ENCODE measurements at places on chromosomes 2 and 18.

DNA sequence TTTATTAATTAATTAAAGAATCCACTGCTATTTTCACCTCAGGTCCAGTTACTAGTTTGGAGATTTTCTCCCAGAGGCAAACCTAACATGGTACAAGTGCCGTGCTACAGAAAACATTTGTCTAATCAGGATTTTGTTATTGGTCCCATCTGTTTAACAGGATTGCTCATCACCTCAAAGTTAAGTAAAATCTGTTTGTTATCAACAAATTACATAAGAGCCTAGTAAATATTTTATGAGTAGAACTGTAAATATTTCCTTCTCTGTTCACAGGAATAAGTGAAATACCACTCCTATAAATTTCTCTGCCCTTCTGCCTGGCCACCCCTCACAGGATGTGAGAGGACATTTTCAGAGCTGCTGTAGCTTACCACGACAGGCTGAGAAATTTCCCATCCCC is 200.2 kb downstream of the RAD51AP2 start:
- DNase-seq = no peak

DNA sequence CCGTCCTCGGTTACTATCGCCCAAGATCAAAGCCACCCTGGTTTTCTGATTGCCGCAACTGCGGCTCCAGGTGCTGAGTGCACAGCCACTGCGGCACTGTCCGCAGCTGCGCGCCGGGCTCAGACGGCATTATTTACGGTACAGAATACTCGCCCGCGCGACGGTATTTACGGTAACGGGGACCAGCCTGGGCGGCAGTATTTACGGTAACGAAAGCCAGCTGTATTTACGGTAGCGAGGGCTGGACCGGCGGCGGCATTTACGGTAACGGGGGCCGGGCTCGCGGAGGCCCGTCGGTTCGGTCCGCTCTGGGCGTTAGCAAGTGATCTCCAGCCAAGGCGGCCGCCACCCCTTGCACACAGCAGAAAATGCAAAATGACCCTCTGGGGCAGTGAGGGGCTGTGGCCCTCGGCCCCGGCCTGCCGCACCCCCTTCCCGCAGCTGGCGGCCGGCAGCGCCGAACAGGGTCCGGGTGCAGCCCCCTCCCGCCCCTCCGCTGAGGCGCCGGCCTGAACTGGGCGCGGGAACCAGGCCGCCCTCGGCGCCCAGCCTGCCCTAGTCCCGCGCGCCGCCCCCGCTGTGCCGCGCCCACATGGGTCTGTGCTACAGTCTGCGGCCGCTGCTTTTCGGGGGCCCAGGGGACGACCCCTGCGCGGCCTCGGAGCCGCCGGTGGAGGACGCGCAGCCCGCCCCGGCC is at the start of gene GNAL:
TSS of gene GNAL (plus strand) at position 293 of the 697 bp plus-strand sequence. CDS start at position 593, 300 bp downstream.
- DNase-seq = peak; percentile 77

- no peak for DNase-seq
These were observed 389.6 kb downstream of the TGIF1 start for GRCh38 chr18:3839581-3839981.

GRCh38 chr18:49612515-49613033 is 50.7 kb downstream of the LIPG start:
- peak; percentile 41 for DNase-seq

GRCh38 chr18:23135550-23136325 is 453 bp downstream of the CABLES1 start:
- DNase-seq = peak; percentile 55

DNA sequence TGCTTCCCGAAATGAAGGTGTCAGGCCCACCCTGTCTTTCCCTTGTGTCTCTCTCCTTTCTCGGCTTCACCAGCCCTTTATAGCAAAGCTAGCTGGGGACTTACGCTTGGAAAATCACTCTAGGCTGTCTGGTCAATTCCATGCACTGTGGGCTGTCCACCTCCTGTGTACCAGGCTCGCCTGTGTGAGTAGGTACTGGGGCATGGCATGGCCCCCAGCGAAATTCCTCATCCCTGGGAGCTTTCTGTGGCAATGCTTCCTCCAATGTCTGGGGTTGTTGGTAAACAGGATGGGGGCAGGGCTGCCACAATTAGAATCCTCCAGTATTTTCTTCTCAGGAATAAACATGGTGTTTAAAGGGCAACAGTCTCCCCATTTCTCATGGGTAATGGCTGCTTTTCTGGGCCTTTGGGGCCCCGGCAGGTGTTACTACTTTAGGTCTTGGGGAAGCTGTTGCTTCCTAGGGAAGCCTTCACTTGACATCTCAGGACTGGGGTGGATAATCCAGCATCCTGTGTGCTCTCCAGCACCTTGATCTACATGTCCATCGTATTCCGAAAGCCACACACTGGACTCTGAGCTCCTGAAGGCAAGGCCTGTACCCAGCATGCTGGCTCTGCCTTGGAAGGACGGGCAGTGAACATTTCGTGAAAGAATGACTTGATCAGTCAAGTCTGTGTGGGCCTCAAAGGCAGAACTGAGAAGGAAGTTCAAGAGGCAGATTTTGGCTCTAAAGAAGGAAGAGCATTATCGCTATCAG is 21.1 kb downstream of the RHOB start:
- DNase-seq = no peak

DNA sequence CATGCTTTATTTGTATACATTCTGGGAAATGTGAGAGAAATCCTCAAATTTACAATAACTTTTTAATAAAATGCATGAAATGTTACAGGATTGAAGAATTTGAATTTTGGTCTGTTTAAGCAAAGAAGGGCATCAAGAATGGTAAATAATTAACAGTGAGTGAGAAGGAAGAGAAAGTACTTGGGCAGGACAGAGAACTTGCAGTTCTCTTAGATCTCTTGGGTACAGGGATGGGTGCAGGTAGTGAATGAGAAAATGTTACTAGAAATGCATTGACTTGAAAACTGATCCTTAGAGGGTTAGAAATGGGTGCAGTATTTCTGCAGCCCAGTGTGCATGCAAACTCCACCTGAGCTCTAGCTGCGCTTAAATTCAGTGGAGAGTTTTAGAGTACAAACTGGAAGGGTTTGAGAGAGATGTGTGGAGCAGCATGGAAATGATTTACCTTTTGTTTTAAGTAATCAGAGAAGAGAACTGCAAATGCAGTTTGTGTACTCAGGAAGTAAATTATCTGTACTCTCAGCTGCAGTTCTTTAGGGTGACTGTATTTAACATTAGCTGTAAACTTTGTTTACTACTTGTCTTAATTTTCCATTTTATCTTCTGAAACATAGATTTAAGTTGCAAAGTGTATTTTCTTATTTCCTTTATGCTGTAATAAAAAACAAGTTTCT is 51.0 kb upstream of the RAB27B start:
- DNase-seq = no peak

GRCh38 chr2:235599596-235600338 is 105.9 kb downstream of the AGAP1 start:
- no peak for DNase-seq

GRCh38 chr2:235594041-235594440 is 100.2 kb downstream of the AGAP1 start:
- peak; percentile 49 for DNase-seq

DNA sequence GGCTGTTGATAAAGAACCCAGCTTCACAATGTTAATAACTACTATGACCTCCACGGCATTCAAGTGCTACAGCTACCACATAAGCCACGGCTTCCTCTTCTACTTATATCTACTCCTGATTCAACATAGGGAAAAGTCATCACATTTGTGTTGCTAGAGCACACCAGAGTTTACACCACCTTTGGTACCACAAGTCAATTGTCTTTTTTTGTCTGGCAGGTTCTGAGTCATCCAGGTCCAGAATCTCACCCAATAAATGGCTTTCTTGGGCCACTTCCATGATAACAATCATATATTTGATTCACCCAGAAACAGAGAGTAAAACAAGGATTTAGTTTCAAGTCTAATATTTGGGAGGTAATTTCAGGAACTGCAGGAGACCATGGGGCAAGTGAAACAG is 480.2 kb downstream of the TMX3 start:
- DNase-seq = no peak

DNA sequence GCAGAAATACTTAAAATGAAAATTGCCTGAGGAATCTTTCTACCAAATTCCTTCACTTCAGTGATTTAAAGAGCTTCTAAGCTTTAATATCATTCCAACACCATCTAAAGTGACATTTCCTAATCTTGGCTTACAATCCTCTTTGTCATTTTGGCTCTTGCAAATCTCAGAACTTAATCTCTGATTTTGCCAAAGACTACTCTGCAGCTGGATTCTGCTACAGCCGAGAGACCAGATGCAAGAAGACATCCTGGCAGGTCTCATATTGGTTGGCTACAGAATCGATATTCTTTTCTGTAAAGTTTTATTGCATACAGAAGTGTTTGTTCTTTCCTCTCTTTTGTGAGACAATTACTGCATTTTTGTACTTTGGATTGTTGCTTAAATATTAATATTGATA is 716.5 kb upstream of the LRATD1 start:
- DNase-seq = no peak

- no peak for DNase-seq
These were observed 893.2 kb upstream of the CRIM1 start for GRCh38 chr2:35462226-35462998.

DNA sequence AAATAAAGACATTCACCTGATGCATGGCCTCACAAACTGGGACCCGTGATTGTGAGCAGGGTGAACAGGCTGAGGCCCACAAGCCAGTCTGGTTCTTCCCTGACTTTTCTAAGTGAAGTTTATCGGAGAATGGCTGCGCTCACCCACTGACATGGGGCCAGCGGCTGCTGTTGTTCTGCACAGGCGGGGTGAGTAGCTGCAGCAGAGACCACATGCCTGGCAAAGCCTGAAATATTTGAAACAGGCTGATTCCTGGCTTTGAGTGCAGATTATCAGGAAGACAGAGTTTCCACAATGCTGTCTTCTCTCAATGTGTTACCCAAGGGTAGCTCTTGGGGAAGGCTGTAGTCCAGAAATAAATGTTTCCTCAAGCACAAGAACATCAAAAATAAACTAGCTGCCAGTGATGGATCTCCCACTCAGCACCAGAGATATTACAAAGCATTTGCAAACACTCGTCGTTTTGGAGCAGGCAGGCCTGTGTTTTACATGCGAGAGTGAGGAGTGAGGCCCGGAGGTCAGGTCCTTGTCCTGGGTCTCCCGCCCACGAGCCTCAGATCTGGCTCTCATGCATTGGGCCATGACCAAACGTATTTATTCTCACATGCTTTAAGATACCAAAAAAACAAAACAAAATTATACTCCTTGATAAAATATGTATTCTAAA is 647.1 kb downstream of the GALR1 start:
- DNase-seq = no peak

DNA sequence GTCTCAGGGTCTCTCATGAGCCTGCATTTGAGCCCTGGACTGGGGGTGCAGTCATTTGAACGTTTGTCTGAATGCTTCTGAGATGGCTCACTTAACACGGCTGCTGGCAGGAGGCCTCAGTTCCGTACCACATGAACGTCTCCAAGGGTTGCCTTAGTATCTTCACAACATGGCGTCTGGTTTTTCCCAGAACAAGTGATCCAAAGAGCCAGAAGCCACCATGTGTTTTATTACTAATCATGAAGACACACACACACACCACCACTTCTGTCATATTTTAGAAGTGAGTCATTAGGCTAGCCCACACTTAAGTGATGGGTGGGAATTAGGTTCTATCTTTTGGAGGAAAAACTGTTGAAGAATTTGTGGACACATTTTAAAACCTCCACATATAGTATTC is 15.0 kb upstream of the MYO1B start:
- DNase-seq = no peak

DNA sequence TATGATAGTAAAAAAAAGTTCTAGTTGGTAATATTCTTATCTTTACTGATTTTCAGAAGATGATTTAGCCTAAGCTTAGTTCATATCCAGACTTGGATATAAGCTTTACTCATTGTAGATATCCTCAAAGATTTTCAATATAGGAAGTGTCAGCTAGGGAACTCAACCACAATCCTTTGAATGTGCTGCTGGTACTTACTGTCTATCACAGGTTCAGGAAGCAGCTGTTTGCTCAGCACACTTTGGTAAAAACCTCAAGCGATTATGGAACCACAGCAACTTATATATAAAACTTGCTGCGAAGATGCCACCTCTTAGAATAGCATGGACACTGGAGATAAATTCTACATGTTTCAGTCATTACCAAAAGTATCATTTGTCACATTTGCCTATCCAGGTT is 60.1 kb upstream of the TNFRSF11A start:
- DNase-seq = no peak

DNA sequence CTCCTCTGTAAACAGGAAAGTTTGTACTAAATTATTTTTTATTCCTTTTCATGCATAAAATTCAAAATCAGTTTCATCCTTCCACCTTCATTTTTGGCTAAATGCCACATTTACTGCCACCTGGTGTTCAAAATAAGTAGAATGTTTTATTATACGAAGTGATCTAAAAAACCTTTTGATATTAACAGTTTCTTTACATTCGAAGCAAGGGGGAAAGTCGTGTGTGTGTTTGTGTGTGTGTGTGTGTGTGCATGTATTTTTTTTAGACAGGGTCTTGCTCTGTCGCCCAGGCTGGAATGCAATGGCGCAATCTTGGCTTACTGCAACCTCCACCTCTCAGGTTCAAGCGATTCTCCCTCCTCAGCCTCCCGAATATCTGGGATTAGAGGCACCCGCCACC is 9.0 kb upstream of the SCN9A start:
- DNase-seq = no peak

- DNase-seq = no peak
These were observed 166.1 kb downstream of the LAMA1 start for GRCh38 chr18:6951336-6952090.

GRCh38 chr2:104127049-104127770 is 726.7 kb upstream of the POU3F3 start:
- no peak for DNase-seq

- DNase-seq = no peak
These were observed 15.5 kb upstream of the OTX1 start for GRCh38 chr2:63035169-63035568.

- DNase-seq = no peak
These were observed 29.9 kb upstream of the ZNG1B start for GRCh38 chr2:113407446-113408099.

- peak; percentile 71 for DNase-seq
These were observed 9.0 kb downstream of the CAPN10 start for GRCh38 chr2:240595381-240596079.

GRCh38 chr2:200782251-200782650 is 29.5 kb upstream of the BZW1 start:
- no peak for DNase-seq

DNA sequence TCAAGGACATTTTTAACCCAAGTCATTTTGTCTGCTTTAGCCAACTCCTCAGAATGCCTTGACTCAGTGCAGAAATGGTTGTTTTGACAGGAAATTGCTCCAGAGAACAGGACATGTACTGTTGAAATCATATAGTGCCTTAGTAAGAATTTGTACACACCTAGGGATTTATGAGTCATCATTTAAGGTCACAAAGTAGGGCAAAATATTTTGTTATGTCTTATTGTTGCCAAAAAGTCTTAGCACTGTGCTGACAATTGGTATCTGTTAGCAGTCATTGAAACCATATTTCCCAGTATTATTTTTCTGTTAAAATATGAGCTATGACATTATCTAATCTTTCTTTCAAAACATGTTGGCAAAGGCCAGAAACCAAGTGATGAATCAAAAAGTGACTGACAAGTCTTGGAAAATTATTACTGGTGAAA is 104.5 kb downstream of the OSBPL6 start:
- no peak for DNase-seq

Data from GM10248 (cell line).